ENCODE measurements at places on chromosomes 12 and 14.

DNA sequence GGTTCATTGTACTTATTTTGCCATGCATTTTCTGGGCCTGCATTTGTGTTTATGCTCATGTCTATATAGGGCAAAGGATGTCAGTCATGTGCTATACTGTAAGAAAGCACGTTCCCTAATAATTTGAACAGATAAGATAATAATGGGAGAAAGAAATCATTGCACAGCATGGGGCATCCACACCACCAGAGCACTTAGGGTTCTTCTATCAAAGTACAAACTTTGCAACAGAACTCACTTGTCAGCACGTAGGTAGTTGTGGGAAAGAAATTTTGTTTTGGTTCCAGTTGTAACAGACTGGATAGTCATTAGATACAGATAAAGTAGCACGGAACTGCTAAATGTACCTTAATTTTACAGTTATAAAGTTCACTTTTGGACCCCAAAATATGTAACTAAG is 10.1 kb downstream of the PPP1CC start:
- DNase-seq: no peak

DNA sequence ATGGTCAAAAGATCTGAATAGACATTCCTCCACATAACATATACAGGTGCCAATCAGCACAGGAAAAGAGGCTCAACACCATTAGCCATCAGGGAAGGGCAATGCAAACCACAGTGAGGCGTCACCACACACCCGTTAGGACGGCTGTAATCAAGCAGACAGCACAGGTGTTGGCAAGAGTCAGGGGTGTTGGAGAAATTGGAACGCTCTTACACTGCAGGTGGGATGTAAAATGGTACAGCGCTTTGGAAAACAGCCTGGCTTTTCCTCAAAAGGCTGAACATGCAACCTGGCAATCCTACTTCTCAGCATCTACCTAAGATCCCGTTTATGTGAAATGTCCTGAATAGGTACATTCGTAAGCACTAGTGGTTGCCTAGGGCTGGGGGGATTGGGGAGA is 21.5 kb upstream of the MMP17 start:
- no peak for DNase-seq

- DNase-seq: no peak
Observed at GRCh38 chr12:114982760-114983159, 298.8 kb upstream of the TBX3 start.

GRCh38 chr12:8823565-8824300 is 1.3 kb downstream of the A2ML1 start:
- peak; percentile 5 for DNase-seq

DNA sequence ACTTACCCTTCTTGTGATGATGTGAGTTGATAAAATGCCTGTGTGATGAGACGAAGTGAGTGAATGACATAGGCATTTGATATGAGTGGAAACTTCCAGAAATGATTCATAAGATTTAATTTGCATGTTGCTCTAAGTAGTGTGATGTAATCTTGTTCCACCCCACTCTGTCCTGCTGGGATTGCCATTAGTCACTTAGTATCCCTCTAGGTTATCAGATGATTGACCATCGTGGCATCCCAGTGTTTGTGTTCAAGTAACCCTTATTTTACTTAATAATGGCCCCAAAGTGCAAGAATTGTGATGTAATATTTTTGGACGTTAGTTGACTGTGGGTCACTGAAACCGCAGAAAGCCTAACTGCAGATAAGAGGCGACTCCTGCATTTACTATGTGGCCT is 214.4 kb upstream of the DIO2 start:
- no peak for DNase-seq

- DNase-seq: no peak
Observed at GRCh38 chr14:93859957-93860356, 67.2 kb upstream of the FAM181A start.

- DNase-seq: no peak
Observed at GRCh38 chr14:64400829-64401459, 12.8 kb downstream of the MTHFD1 start.

DNA sequence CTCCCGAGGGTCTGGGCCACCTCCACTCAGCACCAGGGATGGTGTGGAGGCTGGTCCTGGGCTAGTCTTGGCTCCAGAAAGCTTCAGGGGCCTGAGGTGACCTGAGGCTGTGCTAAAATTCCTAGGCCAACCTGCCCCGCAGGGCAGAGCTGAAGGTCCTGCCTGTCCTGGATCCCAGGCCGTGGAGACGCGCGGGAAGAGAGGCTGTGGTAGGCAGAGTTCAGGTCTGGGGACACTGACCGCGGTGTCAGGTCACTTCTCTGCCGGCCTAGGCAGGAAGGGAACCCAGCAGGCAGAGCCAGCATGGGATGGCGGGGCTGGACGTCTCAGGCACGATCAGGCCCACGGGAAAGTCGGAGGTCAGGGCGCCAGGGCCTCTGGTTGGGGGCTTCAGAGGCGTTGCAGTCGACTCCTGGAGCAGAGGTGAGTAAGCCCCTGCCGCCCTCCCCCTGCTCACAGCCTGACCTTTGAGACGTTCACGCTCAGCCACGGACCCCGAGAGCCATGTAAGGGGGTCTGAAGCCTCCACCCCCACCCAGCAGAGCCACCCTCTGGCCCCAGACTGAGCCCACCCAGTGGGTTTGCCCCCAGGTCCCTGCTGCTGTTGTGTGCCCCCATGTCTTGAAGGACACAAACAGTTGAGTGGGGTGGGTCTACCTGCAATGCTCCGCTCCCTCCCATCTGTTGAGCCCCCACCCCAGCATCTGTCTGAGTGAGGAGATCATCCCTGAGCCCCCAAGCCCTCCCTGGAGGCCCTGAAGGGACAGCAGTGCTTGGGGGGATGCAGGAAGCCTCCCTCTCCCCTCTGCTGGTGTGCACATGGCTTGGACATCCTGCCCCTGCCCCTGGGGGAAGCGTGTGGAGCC is 142.7 kb downstream of the KIF26A start:
- no peak for DNase-seq

GRCh38 chr12:51534216-51535074 is 56.6 kb upstream of the SCN8A start:
- no peak for DNase-seq

DNA sequence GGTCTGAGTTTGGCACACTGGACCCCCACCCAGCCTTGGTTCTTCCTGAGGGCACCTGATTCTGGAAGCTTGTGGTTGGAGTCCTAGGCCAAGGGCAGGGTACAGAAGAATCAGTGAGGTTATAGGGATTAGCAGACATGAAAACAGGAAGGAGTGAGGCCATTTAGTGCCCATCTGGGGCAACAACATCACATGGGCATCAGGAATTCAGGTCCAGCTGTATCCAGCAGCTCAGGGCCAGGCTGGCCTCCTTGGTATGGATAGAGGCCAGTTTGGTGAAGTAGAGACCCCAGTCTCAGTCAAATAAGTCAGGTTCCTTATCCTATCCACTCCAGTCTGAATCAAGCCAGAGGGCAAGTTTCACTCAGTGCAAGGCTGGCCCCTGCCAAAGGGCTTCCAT is 36.2 kb downstream of the RASAL1 start:
- DNase-seq: no peak

DNA sequence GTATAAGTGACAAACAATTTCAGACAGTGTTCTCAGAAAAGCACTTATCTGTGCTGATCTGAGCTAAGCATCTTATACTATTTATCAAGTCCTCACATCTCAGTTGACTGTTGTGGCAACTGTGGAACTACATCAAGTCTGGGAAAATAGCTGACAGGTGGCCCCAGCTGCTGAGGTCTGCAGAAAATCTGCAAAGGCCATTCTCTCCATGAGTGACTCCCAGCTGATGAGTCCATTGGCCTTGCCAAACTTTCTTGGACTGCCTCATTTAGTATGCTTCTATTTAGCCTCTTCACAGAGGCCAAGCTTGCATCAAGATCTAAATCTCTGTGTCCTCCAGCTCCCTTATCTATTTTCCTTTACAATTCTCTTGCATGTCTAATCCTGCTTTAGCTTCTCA is 174.5 kb upstream of the RBM19 start:
- no peak for DNase-seq
